ENCODE measurements at places on chromosomes 11 and 22.

GRCh38 chr11:116422956-116423600 lies 349.7 kb downstream of the BUD13 start:
- DNase-seq = no peak

DNA sequence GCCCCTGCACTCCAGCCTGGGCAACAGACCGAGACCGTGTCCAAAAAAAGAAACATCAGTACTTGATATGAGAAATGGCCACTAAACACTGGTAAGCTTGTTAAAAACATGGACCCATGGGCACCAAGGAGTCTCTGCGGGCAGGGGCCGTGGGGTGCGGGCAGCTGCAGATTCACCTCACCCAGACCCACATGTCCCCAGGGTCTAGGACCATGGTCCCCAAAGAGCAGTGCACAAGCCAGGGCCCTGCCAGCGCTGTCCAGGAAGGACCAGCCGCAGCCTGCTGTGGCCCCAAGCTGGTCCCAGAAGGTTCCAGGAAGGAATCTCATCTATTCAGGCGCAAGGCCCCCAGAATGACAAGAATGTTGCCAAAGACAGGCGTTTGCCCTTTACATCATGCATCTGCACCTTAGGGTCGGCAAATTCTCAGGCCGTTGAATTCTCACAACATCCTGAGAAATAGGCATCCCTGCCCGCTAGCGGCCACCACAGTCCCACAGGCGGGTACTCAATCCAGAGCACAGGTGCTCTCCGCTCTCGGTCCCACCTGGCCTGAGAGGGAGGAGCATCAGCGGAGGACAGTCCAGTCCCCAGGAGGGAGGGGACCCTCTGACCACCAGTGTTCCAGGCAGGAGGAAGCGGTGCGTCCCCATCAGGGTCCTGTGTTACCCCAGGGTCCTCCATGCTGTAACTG lies 9.5 kb downstream of the YPEL1 start:
- DNase-seq = no peak

GRCh38 chr11:107272561-107272960 lies 185.1 kb downstream of the CWF19L2 start:
- DNase-seq = no peak

- DNase-seq = no peak
Observed at GRCh38 chr11:32003335-32003734, 87.5 kb upstream of the RCN1 start.

GRCh38 chr11:96367342-96367741 lies 22.4 kb downstream of the CCDC82 start:
- DNase-seq = no peak

- no peak for DNase-seq
Observed at GRCh38 chr11:45215098-45215865, 68.8 kb downstream of the PRDM11 start.

DNA sequence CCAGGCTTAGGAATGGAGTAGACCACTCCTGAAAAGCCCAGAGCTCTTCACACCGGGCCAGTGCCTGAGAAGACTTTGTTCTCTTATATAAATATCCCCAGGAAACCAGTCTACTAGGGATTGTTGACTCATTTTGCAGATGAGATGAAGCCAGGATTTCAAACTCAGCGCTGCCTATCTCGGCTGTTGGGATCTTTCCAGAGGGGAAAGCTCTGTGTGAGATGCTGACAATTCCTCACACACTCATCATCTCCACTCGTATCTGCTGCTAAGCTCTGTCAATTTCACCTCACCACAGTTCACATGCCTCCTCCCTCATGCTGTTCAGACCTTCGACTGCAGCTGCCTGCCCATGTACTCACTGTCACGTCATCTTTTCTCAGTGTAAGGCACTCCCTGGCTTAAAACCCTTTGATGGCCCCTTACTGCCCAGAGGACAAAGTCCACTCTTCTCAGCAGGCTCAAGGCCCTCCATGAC lies 12.5 kb downstream of the USH1C start:
- DNase-seq = no peak

Measured in stimulated activated CD8-positive, alpha-beta memory T cell treated with anti-CD3 and anti-CD28 coated beads, Interleukin-15, amount 100 ng/mL, for 1 hour (primary cell).